CD4-positive, alpha-beta T cell treated with Interleukin-4 for 1 hour (primary cell): ENCODE measurements at places on chromosomes 11 and 22.

DNA sequence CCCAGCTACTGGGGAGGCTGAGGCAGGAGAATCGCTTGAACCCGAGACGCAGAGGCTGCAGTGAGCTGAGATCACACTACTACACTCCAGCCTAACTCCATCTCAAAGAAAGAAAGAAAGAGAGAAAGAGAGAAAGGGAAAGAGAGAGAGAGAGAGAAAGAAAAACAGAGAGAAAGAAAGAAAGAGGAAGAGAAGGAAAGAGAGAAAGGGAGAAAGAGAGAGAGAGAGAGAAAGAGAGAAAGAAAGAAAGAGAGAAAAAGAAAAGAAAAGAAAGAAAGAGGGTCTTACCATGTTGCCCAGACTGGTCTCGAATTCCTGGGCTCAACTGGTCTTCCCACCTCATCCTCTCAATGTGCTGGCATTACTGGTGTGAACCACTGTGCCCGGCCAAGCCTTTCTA, 22.3 kb downstream of the FBLN1 start:
- no peak for DNase-seq

DNA sequence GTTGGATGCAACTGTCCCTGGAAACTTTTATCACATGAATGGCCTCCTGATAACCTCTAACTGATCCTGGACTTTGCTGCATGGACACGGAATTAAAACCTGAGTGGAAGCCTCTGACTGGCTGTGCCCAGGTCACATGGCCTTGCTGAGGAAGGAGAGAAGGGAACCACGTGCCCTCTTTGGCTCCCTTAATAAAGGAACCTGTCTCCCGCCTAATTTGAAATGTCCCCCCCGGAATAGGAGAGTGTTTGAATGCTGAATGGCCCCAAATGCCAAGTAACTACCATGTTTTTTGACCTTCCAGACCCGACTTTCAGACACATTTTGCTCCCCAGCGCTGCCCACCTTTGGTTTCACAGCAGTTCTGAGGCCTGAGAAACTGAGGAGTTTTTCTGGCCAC, 76.9 kb downstream of the ADAMTS15 start:
- DNase-seq, result no peak

DNA sequence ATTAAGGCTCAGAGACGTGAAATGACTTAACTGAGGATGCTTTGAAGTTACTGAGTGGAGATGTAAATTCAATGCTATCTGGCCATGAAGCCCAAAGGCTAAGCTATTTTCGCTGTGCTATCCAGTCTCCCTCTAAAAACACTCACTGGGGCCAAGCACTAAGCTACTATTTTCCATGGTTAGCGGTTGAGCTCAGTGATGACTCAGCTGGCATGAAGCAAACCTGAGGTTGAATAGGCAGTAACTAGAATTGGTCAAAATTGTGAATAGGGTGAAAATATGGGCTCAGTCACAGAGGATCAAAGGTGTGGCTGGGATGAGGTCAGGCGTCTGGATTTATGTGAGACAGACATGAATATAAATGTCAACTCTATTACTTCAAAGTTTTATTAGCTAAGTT, 564.2 kb upstream of the KIRREL3 start:
- no peak for DNase-seq

DNA sequence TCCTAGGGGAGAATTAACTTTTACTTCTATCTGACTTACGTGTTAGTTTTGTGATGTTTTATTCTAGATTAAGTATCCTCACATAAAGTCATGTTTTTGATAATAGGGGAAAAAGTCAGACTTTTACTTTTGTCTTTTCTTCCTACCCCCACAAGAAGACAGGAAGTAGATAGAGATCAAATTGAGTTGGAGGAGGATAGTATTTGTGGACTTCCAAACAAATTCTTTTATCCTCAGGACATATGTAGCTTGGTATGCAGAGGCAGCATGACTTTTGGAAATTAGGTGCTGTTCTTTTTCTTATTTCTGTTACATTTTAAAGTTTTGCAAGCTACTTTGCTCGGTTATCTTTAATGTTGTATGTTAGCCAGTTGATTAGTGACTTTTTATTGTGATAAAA, 61.4 kb downstream of the MTMR3 start:
- DNase-seq, result no peak

- no peak for DNase-seq
These were observed 9.3 kb upstream of the GDPD5 start for GRCh38 chr11:75535071-75535470.

- DNase-seq, result no peak
These were observed 44.4 kb upstream of the BARX2 start for GRCh38 chr11:129331217-129331616.

DNA sequence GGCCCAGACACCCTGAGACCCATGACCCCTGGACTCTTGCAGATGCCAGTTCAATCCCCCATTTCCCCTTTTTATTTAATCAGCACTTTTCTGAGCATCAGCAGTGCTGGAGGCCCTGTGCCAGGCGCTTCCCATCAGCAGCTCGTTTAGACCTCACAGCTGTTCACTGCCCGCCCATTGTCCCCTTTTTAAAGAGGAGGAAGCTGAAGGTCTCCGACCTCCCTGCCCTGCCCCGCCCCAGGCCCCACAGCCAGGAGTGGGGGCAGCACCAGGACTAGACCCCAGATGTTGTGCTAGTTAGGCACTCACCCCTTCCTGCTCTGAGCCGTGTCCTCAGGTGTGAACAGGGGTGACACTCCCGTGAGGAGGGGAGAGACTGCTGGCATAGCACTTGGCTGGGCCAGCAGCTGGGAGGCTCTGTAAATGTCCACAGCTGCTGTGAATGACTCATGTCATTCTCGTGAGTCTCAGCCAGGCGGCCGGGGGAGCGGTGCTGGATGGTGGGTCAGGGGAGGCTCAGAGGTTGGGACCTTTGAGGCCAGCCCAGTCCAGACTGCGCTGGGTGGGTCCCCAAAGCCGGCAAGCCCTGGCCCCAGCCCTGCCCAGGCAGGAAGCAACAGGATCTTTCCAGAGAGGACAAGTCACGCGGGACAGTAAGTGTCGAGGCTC, 19.9 kb downstream of the EMID1 start:
- no peak for DNase-seq

GRCh38 chr22:29707010-29707409, 12.8 kb upstream of the CABP7 start:
- DNase-seq, result no peak
